ENCODE measurements at places on chromosomes 2 and 18.

DNA sequence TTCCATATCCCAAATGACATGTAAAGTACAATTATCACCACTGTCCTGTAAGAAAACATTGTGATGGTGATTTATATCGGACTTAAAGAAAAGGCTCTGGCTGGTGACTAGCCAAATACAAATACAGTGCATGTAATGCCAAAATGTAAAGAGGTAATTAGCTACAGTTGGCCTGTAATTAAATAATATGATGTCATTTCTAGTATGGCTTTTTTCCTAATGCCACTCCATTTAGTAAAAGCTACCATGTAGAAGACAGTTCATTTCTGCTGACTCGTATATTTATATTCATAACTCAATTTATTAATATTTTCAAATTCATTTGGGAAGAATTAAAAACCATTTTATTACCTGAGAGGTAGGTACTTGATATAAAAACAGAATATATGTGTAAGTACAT lies 815.7 kb downstream of the ERBB4 start:
- no peak for DNase-seq

- DNase-seq: no peak
Observed at GRCh38 chr2:218435003-218435982, 16.4 kb downstream of the VIL1 start.

GRCh38 chr2:126748929-126749518 lies 93.1 kb downstream of the GYPC start:
- DNase-seq: no peak

- no peak for DNase-seq
Observed at GRCh38 chr2:36951027-36951518, 15.3 kb downstream of the STRN start.

DNA sequence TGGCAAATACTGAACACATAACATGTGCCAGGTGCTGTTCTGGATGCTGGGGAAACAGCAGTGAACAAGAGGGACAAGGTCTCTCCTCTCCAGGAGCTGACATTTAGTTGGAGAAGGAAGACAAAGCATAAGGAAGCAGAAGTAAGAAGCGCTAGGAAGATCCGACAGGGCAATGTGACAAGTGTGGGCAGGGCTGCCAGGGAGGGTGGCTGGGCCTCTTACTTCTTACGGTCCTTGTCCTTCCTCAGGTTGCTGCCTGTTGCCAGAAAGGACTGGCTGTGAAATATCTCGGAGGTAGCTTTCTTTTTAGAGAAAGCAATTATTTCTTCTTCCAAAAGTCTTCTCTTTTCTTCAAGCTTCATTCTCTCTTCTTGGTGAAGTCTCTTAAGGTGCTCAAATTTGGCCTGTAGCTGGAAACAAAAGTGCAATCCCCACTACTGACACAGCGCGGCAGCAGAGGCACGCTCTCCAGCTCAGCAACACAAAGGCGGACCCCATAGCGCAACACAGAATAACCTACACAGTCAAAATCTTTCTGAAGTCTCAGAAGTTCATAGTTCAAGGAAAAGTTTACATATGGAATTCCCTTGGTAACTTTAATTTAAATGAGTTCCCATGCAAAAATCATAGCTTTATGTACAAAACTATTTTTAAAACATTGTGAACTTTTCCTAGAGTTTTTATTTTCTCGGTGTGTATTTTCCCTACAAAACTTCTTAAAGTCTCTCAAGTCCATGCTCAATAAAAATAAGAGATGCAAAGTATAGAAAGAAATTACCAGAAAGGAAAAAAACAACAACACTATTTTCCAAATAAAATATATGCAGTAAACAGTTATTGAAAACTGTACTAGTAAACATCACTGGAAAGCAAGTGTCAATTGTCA lies 67.7 kb downstream of the SEPTIN10 start:
- peak; percentile 36 for DNase-seq

- DNase-seq: no peak
Observed at GRCh38 chr18:55753643-55754263, 165.8 kb upstream of the TCF4 start.

DNA sequence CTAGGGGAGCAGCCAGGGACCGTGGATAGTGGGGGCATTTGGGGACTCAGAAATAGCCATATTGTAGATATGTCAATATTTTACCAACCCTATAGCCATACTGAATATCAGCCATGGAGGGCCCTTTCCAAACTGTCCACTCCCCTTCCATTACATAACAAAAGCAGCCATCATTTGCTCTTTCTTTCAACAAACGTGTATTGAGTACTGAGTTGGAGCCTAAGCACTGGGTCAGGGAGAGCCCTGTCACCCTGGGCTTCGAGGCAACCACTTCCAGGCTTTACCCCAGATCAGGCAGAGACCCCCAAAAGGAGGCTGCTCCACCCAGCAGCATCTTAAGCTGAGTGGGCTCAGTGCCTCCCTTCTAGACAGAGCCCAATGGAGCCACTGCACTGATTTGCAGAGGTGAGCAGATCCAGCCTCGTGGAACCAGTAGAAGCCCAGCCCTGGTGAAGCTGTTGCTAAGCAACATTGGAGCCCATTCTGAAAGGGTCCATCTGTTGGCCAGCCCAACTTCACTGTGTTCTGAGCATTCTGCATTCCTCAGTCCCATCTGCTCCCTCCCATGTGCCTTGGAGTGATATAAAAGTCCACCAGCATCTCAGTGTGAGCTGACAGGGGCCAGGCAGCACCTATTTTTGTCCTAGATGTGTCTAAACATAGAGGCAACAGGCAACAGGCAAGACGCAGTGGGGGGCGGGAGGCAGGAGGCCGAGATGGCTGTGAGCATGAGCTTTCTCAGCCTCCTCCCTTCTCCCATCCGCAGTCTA lies 112.1 kb downstream of the PLB1 start:
- DNase-seq: no peak

DNA sequence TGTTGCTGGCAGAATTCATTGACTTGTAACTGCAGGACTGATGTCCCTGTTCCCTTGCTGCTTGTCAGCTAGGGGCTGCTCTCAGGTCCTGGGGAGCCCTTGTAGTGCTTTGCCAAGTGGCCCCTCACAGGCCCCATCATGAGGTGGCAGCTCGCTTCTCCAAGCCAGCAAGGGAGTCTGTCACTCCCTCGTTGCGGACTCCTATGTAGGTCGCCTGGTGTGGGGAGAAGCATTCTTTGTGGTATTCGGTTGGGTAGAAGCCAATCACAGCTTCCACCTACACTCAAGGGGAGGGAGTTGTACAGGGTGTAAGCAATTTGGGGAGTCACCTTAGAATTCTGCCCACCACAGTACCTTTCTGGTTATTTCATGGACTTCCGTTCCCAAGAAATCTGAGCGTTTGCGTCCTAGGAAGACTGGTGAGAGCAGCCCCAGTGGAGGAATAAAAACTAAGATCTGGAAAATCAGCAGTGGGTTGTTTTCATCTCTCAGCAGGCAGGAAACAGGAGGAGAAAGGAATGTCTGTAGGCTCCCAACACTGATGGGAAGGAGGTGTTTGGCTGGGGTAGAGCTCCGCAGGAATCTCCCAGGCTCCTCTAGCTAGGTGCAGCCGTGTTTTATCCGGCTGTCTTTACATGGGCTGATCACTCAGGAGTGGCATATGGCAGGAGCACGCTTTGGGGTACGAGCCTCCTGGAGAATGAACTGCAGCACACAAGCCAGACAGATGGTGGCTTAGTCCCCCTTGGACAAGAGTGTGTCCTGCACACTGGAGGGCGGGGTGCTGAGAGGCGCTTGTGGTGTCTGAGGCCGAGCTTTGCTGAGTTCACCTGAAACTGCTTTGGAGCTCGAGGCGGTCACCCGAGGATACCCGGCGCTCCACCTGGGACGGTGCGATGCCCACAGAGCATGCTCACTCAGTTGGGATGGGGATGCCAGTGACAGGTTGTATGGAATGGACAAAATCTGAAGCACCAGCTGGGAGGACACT lies 58.3 kb downstream of the LDLRAD4 start:
- DNase-seq: no peak

GRCh38 chr2:151862700-151863099 lies 34.5 kb upstream of the ARL5A start:
- DNase-seq: no peak

- no peak for DNase-seq
Observed at GRCh38 chr2:120301284-120301683, 44.7 kb upstream of the INHBB start.

DNA sequence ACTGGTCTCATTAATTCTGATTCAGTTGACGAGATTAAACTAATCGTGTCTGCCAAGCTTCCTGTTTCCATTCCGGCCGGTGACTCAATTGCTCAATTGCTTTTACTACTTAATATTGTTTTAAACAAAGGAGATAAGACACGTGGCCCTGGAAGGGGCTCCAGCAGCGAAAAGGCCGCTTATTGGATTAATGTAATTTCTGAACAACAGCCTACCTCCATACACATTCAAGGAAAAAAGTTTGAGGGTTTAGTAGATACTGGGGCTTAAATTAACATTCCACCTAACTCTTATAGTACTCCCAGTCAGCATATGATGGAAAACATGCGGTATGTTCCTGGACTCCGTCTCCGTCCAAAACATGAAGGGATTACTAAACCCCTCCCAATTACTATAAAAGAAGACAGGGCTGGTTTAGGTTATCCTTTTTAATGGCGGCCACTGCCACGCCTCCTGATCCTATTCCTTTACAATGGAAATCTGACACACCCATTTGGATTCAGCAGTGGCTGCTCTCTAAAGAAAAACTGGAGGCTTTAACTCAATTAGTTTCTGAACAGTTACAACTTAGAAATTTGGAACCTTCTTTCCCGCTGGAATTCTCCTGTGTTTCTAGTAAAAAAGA lies 27.1 kb downstream of the VPS54 start:
- DNase-seq: no peak

GRCh38 chr2:234410526-234410925 lies 86.4 kb downstream of the ARL4C start:
- no peak for DNase-seq

GRCh38 chr2:213834746-213835145 lies 550.5 kb downstream of the SPAG16 start:
- DNase-seq: no peak

DNA sequence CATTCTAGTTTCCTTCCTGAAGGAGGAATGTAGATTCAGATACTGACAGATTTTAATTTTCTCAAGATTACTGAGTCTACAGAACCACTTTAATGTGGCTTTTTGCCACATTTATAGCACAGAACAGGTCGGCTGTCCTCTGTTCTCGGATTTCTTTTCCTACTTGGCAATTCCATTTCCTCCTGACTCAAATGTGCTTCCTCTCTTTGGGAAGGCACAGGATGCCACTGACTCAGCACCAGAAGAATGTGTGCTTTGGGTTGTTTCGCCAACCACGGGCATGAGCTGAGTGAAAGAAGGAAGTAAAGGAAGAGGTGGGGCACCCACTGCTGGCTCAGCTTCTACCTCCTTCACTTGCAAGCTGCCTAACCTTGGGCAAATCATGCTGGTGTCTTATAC lies 970.6 kb upstream of the ACVR2A start:
- DNase-seq: no peak

DNA sequence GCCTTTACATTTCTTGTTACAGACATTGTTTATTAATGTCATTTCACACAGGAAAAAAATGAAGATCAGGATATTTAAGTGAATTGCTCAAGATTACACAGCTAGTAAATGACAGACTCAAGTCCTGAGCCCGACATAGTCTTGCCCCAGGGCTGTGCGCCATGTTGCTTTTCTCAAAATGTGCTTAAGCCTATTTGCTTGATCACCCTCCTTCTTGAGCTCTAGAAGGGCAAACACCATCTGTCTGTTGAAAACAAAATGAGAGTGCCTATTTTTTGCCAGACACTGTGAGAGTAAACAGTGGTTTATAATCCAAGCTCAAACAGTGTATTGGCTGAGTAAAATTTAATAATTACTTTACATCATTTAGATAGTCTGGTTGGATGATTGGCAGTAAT lies 34.8 kb upstream of the HNMT start:
- DNase-seq: no peak

GRCh38 chr2:25322312-25322711 lies 19.4 kb downstream of the DNMT3A start:
- no peak for DNase-seq

- DNase-seq: no peak
Observed at GRCh38 chr2:115386465-115386864, 944.0 kb downstream of the DPP10 start.

DNA sequence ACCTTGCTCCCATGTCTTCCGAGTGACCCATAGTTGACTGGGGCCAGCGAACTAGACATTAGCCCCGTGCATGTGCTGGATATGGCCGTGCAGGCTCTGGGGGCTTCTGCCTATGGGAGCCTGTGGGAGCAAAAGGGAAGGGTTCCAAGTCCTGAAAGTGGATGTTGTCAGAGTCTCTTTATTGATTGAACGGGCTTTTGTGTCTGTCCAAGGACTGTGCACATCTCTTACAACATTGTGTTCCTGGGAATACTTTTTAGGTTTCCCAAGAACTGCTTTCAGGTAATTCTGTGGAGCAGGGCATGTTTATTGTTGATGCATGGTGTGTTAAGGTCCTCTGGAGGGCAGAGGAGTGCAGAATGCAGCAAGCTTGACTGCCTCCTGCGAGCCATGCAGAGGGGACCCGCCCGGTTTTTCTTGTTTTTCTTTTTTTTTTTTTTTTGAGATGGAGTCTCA lies 5.0 kb downstream of the RNF144A start:
- no peak for DNase-seq

DNA sequence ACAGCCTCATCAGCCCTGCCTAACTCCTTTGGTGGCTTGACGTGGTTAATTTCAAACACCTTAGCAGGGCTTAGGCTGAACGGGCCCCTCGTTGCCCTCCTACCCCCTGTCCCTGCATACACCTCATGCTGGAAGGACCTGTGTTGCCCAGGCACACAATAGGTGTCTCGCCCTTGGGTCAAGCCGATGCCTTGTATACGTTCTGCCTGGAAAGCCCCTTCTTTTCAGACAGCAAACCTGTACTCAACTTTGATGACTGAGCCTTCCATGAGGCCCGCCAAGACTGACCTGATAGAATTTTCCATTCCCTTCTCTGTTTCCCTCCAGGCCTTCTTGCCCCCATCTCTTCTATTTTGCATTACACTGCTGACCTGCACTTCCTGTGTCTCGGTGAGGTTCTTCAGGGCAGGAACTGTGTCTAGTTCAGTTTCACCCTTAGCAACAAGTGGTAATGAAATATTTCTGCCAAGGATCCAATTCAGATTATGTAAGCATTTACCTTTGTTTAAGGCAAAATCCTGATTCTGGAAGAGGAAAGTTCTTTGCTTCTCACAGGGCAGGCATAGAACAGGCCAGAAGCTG lies 7.9 kb downstream of the GREB1 start:
- DNase-seq: no peak

GRCh38 chr18:7803956-7804469 lies 236.9 kb downstream of the PTPRM start:
- no peak for DNase-seq

GRCh38 chr18:66196805-66197204 lies 407.1 kb downstream of the CDH19 start:
- no peak for DNase-seq

GRCh38 chr2:177817300-177817699 lies 255.3 kb downstream of the PDE11A start:
- no peak for DNase-seq

- no peak for DNase-seq
Observed at GRCh38 chr2:101818531-101819451, 121.3 kb downstream of the MAP4K4 start.

DNA sequence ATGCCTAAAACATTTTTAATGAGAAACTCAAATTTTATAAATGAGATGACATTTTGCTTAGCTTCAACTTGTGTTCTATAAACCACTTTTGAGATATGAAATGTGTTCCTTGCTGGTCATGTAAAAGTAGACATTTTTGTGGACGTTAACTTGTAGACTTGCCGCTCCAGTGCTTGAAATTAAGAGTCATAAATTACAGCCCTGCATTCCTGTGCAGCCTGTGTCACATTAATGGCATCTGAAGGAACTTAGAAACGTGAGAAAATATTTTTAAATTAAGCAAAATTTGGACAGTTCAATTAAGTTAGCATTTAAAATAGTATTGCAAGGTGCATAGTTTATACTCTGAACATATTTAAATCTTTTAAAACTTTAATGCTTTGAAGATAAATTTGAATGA lies 98.3 kb upstream of the LDLRAD4 start:
- no peak for DNase-seq

- no peak for DNase-seq
Observed at GRCh38 chr2:181163691-181164090, 183.3 kb downstream of the UBE2E3 start.

All from activated CD8-positive, alpha-beta memory T cell treated with anti-CD3 and anti-CD28 coated beads for 1 hour (primary cell).